ENCODE measurements at places on chromosomes 2 and 18.

DNA sequence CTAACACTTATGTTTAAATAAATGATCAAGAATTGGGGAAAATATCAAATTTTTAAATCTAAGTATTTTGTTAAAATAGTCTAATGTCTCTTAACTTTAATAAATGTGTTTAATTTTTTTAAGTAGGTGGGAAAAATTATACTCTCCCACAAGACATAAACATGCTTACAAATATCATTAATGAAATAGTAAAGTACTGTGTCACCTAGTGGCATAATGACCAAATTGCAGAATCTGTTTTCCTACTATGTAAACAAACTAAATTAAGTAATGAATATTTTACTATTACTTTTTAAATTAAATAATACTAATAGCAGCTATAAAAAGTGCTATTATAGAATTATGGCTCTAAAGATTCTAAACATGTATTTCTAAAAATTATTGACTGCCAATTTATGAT is 52.0 kb upstream of the CHAC2 start:
- DNase-seq = no peak

GRCh38 chr2:58063641-58064040 is 17.0 kb downstream of the VRK2 start:
- DNase-seq = no peak

GRCh38 chr2:219433666-219434467 is 776 bp upstream of the SPEG start:
- DNase-seq = peak; percentile 41

GRCh38 chr2:68230241-68231060 is 21.9 kb downstream of the PPP3R1 start:
- DNase-seq = no peak

DNA sequence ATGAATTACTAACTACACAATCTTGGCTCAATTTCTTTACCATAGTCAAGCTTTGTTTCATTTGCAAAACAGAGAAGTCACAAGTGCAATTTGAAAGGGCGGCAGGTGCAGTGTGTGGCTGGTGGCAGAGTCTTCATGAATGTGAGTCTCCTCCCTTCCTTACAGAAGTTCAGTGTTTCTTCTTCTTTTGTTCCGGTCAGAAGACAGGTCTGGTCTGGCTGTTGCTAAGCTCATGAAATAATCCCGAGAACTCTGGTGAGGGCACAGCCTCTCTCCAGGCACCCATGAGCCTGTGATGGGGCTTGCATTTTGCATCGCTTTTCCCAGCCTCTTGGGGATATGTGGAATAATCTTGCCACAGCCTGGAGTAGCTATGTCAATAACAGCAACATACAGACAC is 824.8 kb upstream of the SALL3 start:
- DNase-seq = no peak

- DNase-seq = no peak
These were observed 3.4 kb downstream of the FZD7 start for GRCh38 chr2:202037086-202037485.

- no peak for DNase-seq
These were observed 274.3 kb upstream of the TRIB2 start for GRCh38 chr2:12442476-12442847.

DNA sequence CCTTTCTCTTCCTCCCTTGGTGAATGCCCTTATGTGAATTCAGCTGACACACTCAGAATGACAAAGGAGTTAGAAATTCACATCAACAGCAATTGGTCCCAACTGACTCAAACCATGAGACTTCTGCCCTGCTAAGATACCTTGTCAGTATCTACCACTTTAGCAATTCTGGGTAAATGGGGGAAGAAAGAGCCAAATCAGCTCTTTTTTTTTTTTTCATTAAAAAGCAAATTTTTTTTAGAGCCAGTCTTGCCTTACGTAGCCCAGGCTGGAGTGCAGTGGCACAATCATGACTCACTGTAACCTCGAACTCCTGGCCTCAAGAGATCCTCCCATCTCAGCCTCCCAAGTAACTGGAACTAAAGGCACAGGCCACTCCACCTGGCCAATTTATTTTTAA is 1.7 kb upstream of the PPP4R1 start:
- DNase-seq = no peak

- no peak for DNase-seq
These were observed 44.3 kb upstream of the ZDBF2 start for GRCh38 chr2:206230060-206230762.

- DNase-seq = no peak
These were observed 3.9 kb upstream of the MGAT4A start for GRCh38 chr2:98734823-98735260.

DNA sequence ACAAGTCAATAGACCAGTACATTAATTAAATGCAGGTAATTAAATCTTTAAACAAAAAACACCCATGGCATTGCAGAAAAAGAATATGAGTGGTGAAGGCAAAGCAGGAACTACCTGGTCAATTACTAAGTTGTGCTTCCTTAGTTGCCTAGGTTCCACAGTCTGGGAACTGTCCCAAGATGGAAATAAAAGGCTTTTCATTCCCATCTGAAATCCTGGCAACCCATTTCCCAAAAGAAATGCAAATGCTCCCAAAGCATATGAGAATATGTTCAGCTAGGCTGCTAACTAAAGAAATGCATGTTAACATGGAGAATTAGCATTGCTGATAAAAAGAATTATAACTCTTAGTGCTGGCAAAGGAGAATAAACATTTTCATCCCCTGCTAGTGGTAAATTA is 177.8 kb downstream of the TMEM163 start:
- DNase-seq = no peak

GRCh38 chr18:45551142-45551815 is 64.0 kb upstream of the SLC14A2 start:
- DNase-seq = no peak

- DNase-seq = no peak
These were observed 11.3 kb upstream of the KCNF1 start for GRCh38 chr2:10900216-10901109.

DNA sequence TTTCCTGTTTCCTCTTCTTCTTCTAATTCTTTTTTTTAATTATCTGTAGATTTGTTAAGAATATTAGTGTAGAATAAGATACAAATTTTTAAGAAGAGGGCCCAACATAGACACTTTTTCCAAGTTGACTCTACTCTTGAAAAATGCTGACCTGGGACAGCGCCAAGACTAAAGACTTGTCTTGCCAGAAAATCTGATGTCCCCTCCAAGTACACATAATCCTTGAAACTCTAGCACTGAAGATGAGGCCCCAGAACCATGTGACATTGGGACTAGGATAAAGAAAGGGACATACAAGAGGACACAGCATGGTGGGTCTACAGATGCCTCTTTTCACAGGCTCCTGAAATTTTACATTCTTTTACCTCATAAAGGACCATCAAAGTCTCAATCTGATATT is 271.6 kb upstream of the SESTD1 start:
- no peak for DNase-seq

- no peak for DNase-seq
These were observed 24.0 kb upstream of the CREB1 start for GRCh38 chr2:207505728-207506127.

GRCh38 chr18:23213200-23213599 is 77.9 kb downstream of the CABLES1 start:
- DNase-seq = no peak

DNA sequence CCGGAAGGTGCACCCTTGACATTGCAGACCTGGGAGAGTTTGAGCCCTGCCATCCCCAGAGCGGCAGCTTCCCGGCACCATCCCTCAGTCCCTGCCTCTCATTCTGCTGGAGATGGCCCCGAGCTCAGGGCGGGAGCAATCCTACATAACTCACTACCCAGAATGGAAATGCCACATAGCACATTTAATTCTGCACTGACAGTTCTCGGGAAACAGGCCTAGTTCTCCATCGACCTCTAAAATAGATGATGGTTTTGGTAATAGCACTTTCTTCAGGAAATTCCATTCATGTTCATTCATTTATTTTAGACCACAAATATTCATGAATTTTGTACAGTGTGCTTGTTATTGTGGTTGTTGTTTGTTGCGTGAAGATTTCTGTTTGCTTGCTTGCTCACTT is 92.9 kb upstream of the SLC14A2 start:
- DNase-seq = no peak

DNA sequence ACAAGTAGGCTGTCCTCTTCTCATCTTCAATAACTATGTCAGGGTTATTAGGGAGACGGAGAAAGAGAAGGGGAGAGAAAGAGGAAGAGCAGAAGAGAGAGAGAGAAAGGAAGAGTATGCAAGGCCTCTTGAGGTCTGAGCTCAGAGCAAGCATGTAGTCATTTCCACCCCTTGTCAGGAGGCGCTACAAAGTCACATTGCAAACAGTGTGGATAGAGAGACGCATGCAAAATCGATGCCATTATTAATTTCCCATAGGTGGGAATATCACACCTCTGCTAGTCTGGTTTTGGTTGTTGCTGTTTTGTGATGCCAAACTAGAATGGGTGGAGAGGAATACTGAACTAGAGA is 24.2 kb upstream of the SERPINE2 start:
- DNase-seq = no peak

GRCh38 chr2:113211226-113212105 is 37.7 kb downstream of the PSD4 start:
- DNase-seq = no peak

DNA sequence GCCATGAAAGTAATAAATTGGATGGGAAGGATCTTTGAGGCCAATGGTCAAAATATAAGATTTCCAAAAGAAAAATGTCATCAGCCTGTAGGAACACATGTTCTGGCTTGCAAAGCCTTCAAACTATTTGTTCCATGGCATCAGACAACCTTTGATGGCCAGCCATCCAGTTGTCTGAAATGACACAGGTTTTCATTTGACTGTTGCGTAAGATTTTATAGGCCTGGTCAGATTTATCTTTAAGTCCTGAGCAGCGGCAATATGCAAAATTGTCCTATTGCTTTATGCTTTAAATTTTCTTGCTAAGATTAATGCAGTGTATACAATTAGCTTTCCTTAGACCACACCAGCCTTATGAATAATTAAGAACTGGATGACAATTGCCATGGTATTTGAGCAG is 167.1 kb downstream of the AGPS start:
- DNase-seq = no peak

- DNase-seq = peak; percentile 66
These were observed 18.2 kb upstream of the TMEM247 start for GRCh38 chr2:46461011-46461674.

DNA sequence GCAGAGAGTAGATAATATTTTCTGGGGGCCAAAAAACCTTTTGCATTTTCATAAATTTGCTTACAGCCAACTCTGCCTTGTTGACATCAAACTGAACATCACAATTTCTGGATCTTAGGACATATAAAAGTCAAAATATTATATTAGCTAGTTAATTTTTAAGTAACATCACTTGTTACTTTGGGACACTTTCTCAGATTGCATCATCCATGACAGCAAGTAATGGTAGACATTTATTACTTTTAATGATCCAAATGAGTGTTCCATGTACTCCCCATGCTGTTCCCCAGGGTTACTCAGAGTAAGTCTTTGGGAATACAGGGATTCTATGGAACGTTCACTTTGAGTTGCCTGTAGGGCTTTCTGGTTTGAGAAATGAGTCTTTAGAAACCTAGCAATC is 39.1 kb upstream of the CWC22 start:
- DNase-seq = no peak
